ENCODE measurements at places on chromosomes 5 and 9. TPM values are rescaled to one million over a fixed set of nuclear protein-coding genes. Genes with fewer than 3 reads are reported as not detected.

PCDHA4 gene
- total RNA-seq: 1.1 TPM

CARTPT gene
- total RNA-seq: 16.3 TPM

ARL14EPL gene
- total RNA-seq: not detected

FGF1 gene
- total RNA-seq: 3.6 TPM

PFN3 gene
- not detected for total RNA-seq

SLC6A3 gene
- total RNA-seq: not detected

CDX1 gene
- not detected for total RNA-seq

GNE gene
- 28.2 TPM for total RNA-seq

PAEP gene
- not detected for total RNA-seq

GFI1B gene
- total RNA-seq: 0.28 TPM

INSL6 gene
- not detected for total RNA-seq

ORM2 gene
- not detected for total RNA-seq

DIPK1B gene
- total RNA-seq: 16.4 TPM

PCDHGA1 gene
- total RNA-seq: 1.2 TPM

EQTN gene
- not detected for total RNA-seq

IL4 gene
- not detected for total RNA-seq

TXNDC8 gene
- not detected for total RNA-seq

SPINK1 gene
- total RNA-seq: not detected

NEUROG1 gene
- total RNA-seq: not detected

EIF4E1B gene
- total RNA-seq: 0.36 TPM

ARID3C gene
- not detected for total RNA-seq

TPPP gene
- 7.1 TPM for total RNA-seq
